ENCODE measurements at places on chromosomes 7 and 10.

DNA sequence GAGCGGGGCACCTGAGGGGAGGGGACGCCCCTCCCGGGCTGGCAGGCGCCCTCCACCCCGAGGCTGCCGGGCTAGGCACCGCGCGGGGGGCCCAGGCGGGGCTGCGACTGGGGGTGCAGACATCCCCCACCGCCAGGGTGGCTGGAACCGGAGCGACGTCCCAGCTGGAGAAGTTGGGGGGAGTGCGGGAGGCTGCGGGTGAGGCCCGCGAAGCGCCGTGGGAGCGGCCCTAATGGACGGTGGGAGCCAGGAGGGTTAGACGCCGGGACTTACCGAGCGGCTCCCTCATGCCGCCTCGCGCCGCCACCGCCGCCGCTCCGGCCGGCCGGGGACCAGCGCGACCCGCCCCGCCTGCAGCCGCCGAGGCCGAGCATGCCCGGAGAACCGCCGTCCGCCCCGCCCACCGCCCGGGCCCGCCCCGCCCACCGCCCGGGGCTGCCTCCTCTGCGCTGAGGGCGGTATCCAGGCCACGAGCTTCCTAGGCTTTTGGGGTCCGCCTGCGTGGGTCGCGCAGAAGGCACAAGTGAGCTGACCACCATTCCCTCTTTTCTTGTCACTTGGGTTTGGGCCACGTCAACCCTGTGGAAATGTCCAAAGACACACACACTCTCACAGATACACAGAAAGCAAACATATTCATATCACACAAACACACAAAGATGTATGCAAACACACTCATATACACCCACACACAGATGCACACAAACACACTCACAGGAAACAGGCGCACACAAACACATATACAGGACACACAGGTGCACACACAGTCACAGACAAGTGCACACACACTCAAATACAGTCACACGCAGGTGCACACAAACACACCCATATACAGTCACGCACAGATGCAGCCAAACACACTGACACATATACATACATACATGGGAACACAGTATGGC lies at the start of gene JCAD:
TSS of gene JCAD (minus strand) at position 378 of the 899 bp plus-strand sequence. CDS start 11,774 bp downstream, outside the sequence.
- DNase-seq, result no peak

- no peak for DNase-seq
Measured at GRCh38 chr7:107889992-107890391, 991 bp upstream of the DLD start.

DNA sequence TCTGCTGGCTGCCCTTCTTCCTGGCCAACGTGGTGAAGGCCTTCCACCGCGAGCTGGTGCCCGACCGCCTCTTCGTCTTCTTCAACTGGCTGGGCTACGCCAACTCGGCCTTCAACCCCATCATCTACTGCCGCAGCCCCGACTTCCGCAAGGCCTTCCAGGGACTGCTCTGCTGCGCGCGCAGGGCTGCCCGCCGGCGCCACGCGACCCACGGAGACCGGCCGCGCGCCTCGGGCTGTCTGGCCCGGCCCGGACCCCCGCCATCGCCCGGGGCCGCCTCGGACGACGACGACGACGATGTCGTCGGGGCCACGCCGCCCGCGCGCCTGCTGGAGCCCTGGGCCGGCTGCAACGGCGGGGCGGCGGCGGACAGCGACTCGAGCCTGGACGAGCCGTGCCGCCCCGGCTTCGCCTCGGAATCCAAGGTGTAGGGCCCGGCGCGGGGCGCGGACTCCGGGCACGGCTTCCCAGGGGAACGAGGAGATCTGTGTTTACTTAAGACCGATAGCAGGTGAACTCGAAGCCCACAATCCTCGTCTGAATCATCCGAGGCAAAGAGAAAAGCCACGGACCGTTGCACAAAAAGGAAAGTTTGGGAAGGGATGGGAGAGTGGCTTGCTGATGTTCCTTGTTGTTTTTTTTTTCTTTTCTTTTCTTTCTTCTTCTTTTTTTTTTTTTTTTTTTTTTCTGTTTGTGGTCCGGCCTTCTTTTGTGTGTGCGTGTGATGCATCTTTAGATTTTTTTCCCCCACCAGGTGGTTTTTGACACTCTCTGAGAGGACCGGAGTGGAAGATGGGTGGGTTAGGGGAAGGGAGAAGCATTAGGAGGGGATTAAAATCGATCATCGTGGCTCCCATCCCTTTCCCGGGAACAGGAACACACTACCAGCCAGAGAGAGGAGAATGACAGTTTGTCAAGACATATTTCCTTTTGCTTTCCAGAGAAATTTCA lies 1.7 kb downstream of the ADRB1 start:
- no peak for DNase-seq

- DNase-seq, result no peak
Measured at GRCh38 chr7:44971188-44971901, 7.5 kb downstream of the MYO1G start.

DNA sequence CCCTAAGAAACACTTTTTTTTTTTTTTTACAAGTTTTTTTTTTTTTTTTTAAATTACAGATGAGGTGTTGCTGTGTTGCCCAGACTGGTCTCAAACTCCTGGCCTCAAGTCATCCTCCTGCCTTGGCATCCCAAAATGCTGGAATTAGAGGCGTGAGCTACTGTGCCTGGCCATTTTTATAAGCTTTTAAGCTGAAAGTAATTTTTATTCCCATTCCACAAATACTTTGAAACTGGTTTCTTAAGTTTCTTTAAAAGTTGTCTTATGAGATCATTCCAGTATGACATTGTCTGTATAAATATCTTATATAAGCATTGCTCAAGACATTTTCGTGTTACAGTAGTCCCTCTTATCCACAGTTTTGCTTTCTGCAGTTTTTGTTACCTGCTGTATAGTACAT lies 61.4 kb upstream of the CYP26C1 start:
- DNase-seq, result no peak

GRCh38 chr10:74322141-74322540 lies 171.1 kb downstream of the ADK start:
- DNase-seq, result no peak

DNA sequence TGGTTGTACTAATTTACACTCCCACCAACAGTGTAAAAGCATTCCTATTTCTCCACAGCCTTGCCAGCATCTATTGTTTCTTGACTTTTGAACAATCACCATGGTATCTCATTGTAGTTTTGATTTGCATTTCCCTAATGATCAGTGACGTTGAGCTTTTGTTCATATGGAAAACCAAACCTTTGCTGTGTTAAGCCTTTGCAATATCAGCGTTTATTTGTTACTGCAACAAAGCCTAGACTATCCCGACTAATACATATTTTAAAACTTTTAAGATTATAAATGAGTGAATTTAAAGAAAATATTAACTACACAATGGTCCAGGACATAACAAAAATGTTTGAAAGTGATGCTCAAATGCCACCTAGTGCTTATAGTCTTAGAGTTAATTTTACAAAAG lies 26.6 kb downstream of the TRIL start:
- DNase-seq, result no peak

DNA sequence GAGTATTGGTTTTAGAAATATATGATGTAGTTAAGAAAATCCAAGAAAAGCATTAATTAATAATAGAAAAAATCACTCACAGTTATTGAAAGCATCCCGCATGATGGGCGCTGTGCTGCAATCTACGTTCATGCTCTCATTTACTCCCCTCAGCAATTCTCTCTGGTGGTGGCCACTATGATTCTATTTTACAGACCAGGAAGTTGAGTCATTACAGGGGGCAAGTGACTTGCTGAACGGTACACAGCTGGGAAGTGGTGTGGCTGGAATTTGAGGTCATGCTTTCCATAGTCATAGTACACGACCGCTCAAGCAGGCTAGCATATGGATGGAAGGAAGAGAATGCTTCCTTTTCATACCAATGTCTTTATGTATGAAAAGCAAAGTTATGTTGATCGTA lies 117.4 kb downstream of the TES start:
- no peak for DNase-seq

GRCh38 chr10:95767884-95768556 lies 12.1 kb downstream of the ENTPD1 start:
- no peak for DNase-seq

Measured in GM04503 (cell line).